ENCODE measurements at places on chromosomes 16 and 17.
A peak's percentile ranks its signal among the peaks of the same experiment; 100 is the strongest.

GRCh38 chr17:82003411-82004381 is 19.0 kb downstream of the CENPX start:
- DNase-seq, result no peak

DNA sequence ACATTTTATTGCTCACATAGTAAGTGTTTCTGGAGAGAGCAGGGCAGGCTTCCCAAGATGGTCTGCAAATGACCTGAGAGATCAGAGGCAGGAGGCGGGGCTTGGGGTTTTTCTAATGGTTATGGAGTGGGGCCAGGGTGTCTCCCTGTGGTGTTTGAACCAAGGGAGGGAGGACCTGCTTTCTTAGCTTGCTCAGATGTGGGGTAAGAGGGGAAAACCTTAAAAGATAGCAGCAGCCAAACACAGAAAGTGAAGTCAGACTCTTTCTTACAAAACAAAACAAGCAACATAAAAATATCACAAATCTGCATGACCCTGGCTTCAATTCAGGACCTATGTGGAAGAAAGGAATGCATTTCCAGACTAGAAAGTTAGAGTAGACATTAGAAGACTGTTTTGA is 22.9 kb upstream of the DNAJA2 start:
- no peak for DNase-seq

DNA sequence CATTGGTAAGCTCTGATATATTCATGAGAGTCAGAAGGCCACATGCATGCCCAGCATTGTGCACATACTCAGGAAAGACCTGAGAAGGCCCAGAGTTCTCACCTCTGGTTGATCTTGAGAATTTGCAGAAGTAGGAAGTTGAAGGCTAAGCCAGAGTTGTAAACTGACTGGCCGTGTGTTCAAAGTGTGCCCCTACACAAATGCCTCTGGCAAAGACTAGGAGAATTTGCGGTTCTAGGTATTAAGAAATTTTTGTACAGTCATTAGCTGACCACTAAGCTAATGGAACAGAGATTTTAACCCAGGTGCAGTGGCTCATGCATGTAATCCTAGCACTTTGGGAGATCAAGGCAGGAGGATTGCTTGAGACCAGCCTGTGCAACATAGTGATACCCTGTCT is 25.0 kb downstream of the FBXL20 start:
- DNase-seq, result no peak

- DNase-seq, result no peak
Measured at GRCh38 chr16:85570213-85570734, 42.8 kb upstream of the GSE1 start.

- DNase-seq, result peak; percentile 42
Measured at GRCh38 chr17:10646392-10646990, 10.6 kb downstream of the MYH3 start.

DNA sequence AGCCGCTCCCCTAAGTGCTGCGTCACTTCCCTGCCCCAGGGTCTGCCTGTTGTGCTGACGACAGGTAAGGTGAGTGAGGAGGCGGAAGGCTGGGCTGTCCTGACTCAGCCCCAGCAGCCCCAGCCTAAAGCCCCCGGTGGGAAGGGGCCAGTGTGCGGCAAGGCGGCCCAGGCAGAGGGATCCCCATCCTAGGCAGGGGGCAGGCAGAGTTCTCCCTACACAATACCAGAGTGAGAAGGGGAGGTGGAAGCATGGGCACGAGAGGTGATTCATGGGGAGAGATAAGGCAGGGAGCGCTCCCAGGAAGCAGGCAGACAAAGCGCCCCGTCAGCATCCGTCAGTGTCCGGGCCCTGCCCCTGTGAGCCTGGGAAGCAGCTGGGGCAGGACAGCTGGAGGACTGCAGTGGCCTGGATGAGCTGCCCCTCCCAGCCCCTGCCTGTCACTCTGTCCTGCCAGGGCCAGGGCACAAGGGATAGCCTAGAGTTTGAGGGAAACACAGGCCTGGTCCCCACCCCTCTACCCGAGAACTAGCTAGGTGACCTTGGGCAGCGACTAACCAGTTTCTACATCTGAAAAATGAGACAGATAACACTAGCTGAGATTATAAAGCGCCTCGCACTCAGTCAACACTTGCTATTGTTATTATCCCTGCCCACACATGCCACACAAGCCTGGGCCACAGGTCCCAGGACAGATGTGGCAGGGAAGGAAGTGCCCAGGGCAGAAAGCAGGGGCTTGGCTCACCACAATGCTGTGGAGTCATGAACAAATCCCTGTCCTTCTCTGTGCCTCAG is 3.8 kb downstream of the FAM83G start:
- DNase-seq, result no peak

GRCh38 chr17:52048137-52048898 is 110.2 kb downstream of the CA10 start:
- peak; percentile 5 for DNase-seq

- DNase-seq, result peak; percentile 21
Measured at GRCh38 chr17:63082273-63082861, 116.3 kb downstream of the TANC2 start.

DNA sequence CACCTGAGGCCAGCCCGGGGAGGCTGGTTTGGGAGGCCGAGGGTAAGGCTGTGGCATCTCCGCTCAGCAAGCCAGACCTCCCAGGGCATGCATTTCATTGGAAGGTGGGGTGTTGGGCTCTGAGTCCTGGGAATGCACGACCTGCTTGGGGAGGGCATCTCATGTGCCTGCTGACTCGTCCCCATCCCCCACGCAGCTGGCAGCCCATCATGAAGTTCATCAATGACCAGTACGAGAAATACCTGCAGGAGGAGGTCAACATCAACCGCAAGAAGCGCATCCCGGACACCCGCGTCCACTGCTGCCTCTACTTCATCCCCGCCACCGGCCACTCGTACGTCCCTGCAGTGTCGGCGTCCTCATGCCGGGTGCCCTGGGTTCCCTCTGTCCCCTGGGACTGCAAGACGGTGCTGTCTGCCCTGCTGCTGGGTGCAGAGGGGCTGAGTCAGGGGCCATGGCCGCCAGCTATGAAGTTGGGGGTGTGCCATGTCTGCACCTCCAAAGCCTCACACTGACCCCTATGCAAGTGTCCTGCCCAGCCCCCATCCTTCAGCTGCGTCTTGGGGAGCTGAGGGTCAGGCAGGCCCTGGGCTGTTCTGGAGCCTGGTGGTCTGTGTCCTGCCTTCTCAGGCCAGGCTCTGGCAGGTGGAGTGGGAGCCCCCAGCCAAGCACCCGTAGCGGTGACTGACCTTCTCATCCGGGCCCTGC is 347.9 kb downstream of the SEC14L1 start:
- DNase-seq, result no peak

GRCh38 chr16:29729116-29729521 is 16.7 kb downstream of the C16orf54 start:
- peak; percentile 86 for DNase-seq

DNA sequence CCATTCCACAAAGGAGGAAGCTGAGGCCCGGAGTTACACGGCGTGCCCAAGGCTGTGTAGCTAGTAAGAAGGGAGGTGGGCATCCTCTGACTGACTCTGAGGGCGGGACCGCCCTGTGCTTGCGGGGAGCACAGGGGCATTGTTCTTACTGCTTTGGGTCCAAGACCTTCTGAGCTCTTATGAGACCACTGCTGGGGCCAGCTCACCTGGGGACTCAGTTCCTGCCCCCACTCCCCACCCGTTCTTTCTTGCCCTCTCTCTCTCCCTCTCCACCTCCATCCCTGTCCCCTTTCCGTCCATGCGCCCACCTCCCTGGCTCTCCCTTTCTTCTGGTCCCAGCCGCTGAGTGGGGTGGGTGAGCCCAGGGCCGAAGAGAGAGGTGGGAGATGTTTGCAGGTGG is 19.6 kb downstream of the CCR7 start:
- DNase-seq, result no peak

GRCh38 chr16:15950161-15950854 is 892 bp downstream of the ABCC1 start:
- peak; percentile 74 for DNase-seq

Measured in NCI-H69 (cell line).